Cerebellar cortex (tissue), 1 donor: ENCODE measurements at places on chromosomes 3 and 15.

GRCh38 chr3:187551416-187551815 lies 118.8 kb downstream of the SST start:
- DNase-seq, result no peak

- no peak for DNase-seq
Measured at GRCh38 chr15:70259640-70260508, 162.2 kb upstream of the TLE3 start.

DNA sequence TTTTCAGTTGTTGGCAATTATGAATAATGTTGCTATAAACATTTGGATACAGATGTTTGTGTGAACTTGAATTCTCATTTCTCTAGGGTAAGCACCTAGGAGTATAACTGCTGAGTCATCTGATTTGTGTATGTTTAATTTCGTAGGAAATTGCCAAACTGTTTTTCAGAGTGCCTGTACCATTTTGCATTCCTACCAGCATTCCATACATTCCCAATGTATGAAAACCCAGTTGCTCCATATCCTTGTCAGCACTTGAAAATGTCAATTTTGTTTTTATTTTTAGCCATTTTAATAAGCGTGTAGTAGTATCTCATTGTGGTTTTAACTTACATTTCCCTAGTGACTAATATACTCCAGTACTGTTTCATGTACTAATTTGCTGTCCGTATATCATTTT lies 98.5 kb upstream of the TSC22D2 start:
- DNase-seq, result no peak

- DNase-seq, result no peak
Measured at GRCh38 chr3:4401441-4401840, 65.6 kb downstream of the SUMF1 start.

DNA sequence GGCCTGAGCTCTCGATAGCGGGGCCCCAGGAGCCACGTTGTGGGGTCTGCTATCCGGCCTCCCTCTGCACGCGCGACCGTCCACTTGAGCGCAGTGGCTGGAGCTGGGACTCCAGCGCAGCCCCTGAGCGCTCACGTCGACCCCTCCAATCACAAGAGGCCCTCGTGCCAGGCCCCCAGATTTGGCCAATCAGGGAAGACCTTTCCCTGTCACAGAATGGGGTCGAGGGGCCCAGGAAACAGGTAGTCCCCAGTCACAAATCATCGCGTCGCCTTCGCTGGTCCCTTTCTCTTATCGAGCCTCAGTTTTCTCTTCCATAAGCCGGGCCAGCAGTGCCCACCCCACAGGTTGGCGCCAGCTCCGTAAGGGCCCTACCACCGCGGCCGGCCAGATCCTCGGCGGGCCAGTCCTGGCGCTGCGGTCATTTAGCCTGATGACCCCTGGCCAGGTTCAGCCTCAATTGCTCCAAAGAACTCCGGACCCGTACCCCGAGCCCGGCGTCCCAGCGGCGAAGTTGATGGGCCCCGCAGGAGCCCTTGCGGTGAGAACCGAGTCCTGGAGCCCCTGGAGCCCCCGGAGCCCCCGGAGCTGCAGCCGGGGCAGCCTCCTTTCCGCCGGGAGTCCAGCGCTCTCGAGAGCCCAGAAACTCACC lies 435 bp downstream of the ALDH1L1 start:
- peak; percentile 44 for DNase-seq

- DNase-seq, result no peak
Measured at GRCh38 chr15:84016371-84016770, 219.2 kb upstream of the GOLGA6L4 start.

DNA sequence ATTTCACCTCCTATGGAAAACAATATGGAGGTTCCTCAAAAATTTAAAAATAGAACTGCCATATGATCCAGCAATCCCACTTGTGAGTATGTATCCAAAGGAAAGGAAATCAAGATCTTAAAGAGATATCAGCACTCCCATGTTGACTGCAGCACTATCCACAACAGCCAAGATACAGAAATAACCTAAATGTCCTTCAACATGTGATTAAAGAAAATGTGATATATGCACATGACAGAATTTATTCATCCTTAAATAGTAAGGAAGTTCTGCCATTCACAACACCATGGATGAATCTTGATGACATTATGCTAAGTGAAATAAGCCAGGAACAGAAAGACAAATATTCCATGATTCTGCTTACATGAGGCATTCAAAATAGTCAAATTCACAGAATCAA lies 303.6 kb upstream of the LRRN1 start:
- no peak for DNase-seq

DNA sequence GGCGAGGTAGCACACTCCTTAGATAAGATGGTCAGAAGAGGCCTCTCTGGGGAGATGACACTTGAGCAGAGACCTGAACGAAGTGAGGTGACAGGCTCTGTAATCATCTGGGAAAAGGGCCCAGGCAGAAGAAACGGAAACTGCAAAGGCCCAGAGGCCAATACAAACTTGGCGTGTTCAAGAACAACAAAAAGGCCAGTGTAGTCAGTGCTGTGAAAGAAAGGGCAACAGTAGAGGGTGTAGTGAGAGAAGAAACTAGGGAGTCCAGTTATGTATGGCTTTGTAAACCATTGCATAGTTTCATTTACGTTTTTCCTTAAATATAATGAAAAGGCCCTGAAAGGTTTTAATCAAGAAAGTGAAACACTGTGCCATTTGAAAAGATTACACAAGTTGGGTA lies 31.8 kb downstream of the PLD1 start:
- no peak for DNase-seq

DNA sequence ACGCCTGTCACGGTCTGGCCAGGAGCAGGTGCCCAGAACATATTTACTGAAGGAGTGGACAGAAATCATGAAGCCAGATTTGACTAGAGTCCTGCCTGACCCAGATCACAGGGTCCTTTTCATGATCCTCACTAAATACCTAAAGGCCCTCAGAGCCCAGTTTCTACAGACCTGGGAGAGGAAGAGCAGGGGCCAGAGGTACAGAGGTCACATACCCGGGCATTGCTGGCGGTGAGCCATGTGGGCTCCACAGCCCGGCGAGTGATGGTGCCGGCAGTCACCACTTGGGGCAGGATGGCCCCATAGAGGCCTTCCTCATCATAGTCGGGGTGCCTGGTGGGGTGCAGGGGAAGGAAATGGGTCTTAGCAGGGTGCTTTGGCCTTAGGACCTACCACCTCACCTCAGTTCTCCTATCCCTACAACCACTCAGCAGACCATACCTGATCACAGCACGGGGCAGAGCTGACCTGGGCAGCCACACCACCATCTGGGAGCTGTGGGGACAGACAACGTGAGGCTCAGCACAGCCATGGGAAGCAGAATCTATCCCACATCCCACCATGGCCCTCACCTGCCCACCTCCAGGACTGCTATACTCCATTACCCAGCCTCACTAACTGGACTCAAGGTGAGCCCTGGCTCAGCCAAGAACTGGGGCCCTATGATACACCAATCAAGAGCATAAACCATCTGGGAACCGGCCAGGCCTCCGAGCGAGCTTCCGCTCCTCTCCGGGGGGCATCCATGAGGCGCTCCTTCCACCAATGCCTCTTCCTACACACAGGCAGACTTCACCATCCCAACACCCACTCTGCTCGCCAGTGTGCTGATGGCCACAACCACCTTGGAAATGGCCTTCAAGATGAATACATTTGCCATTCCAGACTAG lies 12.9 kb downstream of the POLG start:
- DNase-seq, result no peak

- no peak for DNase-seq
Measured at GRCh38 chr3:36663666-36664291, 100.6 kb downstream of the DCLK3 start.

DNA sequence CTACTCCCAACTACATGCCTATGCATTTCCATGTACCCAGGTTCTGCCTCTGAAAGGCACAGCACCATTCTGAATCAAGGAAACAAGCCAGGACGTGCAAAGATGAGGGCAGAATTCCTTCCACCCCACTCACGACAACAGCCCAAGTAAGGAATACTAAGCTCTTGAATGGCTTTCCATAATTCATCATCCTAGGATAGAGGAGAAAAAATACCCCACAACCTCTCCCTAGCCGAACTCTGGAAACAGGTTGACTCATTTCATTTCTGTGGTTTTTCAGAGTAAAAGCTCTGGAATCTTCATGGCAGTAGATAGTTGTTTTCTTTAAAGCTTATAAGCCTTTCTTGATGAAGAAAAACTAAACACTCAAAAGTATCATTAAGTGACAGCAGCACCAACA lies 77.8 kb downstream of the PDZRN3 start:
- no peak for DNase-seq

- no peak for DNase-seq
Measured at GRCh38 chr3:56200251-56200650, 268.0 kb downstream of the ERC2 start.

GRCh38 chr3:30418443-30418842 lies 188.0 kb upstream of the TGFBR2 start:
- no peak for DNase-seq

DNA sequence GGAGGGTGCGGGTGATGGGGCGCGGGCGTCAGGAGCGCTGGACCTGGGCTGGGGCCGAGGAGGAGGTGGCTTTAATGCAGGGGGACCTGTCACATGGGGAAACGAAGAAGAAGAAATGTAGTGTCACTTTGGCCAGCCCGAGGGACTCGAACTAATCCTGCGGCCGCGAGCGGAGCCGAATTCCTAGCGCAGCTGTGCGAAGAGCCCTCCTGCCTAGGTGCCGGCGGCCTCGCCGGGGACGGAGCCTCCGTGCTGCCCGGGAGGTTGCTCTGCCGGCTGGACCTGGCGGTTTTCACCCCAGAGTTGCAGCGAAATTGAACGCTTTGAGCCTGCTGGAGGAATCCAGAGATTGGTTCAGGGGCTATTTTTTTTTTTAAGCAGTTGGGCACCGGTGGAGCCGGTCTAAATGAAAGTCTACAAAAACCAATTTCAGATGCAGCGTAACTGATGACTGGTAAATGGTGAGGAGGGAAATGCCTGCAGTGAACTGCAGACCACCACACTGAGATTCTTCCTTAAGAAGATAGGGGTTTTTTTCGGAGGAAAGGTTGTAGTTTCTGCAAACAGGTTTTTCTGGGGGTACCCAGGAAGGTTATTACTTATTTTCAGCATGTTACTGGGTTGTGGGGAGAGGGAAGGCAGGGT lies 662 bp downstream of the TMEM108 start:
- DNase-seq, result peak; percentile 23

GRCh38 chr3:63988943-63989342 lies 34.4 kb downstream of the PSMD6 start:
- no peak for DNase-seq

- no peak for DNase-seq
Measured at GRCh38 chr3:49523756-49524747, 30.2 kb upstream of the BSN start.

- DNase-seq, result no peak
Measured at GRCh38 chr3:108806316-108806715, 16.3 kb upstream of the TRAT1 start.

DNA sequence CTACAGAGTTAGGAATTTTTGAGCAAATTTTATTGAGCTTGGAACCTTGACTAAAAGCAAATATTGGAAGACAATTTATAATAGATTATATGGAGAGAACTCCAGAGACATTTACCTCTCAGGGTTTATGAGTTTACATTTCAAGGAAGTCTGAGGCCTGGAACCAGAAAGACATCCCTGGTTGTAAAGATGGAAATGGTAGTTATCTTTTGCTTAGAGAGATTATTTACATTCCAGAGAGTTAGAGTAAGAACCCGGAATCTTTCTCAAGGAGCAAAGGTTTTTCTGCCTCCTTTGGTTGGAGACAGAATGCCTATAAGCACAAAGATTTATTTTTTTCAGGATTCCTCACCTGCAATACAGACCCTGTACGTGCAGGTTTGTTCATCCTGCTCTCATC lies 458.1 kb downstream of the TBL1XR1 start:
- DNase-seq, result no peak

DNA sequence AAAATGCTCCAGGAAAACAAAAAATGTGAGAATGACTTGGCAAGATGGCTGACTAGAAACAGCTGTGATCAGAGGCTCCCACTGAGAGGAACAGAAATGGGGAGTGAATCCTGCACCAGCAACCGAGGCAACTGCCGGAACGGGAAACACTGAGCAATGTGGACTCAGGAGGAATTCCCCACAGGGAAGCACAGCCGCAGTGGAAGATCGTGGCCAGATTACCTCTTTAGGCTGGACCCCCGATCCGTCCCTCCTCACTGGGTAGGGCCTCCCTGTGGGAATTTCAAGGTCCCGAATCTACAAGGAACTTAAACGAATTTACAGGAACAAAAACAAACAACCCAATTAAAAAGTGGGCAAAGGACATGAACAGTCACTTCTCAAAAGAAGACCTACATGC lies 385.2 kb upstream of the MCTP2 start:
- DNase-seq, result no peak

DNA sequence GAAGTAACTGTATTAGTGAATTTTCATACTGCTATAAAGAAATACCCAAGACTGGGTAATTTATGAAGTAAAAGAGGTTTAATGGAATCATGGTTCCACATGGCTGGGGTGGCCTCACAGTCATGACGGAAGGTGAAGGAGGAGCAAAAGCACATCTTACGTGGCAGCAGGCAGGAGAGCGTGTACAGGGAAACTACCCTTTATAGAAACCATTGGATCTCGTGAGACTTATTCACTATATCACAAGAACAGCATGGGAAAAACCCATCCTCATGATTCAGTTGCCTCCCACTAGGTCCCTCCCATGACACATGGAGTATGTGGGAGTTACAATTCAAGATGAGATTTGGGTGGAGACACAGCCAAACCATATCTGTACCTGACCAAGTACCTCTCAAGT lies 812.3 kb upstream of the ALCAM start:
- no peak for DNase-seq

- DNase-seq, result no peak
Measured at GRCh38 chr3:48595526-48596121, 495 bp upstream of the COL7A1 start.

- DNase-seq, result no peak
Measured at GRCh38 chr3:177580437-177580836, 383.2 kb upstream of the TBL1XR1 start.

GRCh38 chr3:140394488-140395133 lies 283.3 kb upstream of the TRIM42 start:
- no peak for DNase-seq

GRCh38 chr3:81352867-81353266 lies 408.6 kb downstream of the GBE1 start:
- peak; percentile 10 for DNase-seq

DNA sequence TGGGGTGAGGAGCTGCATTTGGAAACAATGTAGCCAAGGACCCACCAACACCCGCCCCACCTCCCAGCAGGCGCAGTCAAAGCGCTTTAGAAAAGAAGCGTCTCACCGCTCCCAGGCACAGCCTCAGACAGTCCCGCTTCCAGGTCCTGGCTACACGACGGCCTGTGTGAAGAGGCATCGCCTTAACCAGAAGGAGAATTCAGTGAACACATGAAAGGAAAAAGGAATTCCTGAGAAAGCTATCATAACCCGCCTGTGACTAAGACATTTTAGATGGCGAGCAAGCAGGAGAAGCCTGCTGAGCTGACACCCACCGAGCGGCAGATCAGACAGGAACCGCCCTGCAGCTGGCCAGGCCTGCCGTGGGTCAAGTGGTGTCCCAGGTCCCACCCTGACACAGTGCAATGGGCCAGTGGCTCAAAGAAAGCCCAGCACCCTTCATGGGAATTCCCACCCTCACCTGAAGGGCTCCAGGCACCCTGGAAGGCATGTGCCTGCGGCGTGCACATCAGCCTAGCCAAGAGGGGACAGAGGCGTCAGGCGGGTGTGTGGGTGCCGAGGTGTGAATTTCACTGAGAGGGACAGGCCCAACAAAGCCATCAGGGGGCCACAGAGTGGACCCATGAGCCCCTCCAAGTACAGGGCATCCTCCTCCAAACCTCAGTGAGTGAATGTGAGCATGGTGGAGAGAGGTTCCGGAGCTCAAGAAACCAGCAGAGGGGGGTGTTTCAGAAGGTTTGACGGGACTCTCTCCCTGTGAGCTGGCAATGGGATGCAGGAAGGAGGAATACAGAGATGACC lies 144.8 kb downstream of the NSMCE3 start:
- DNase-seq, result no peak

GRCh38 chr3:42129014-42129953 lies 38.1 kb downstream of the TRAK1 start:
- DNase-seq, result peak; percentile 69
